ENCODE measurements at places on chromosomes 3 and 15.

DNA sequence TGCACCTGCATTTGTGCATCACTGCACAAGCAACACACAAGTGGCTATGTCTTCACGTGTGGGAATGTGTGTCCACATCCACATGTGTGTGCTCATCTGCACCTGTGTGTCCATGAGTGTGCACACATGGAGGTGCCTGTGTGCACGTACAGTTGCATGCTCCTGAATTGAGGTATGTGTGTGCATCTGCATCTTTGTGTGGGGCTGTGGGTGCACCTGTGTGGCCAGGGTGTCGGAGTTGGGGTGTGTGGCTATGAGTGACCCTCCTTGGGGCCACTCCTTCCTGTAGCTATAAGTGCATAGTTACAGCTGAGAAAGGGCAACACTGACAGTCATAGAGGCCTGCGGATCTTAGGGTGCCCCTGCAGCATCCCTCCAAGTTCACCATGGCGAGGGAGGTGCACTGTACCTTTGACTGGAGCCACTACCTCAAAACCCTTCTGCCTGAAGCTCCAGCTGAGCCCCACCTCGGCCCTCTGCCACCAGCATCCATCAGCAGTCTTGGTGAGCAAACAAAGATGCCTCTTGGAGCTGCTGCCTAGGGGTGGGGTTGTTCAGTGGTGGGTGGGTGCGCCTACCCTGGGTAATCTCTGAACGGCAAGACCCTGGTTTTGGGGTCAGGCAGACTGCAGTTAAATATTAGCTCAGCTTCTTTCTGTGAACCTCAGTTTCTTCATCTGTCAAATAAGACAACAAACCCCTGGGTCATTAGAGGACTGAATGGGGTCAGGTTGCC lies 5.2 kb upstream of the HHATL start:
- no peak for DNase-seq

- DNase-seq: no peak
These were observed 27.9 kb downstream of the EHD4 start for GRCh38 chr15:41944313-41944940.

DNA sequence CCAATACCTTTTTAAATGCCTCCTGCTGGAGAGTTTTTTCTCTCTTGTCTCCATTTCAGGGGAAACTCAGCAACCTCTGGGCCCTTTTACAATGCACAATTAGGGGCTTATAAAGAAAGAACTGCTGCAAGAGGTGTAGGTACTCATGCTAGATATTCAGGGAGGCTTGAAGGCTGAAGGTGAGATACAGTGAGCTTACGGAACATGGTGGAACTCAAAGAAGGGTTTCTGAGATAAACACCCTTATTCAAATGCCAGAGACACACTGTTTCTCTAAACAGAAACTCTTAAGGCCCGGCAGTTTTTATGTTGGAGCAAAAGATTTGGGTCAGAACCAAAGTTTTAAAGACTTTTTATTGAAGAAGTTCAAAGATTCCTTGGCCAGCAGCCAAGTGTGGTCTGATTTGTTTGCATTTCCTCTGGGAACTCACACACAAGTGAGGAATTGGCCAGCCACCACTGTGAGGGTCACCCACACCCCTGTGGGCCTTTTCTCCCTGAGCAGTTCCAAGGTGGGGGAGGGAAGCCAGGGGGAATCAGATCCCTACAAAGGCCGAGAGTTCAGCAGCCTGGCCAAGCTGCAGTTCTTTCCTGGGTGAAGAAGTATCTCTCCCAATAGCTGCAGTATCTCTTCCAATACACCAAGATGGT lies 47.8 kb downstream of the TNFAIP8L3 start:
- no peak for DNase-seq

DNA sequence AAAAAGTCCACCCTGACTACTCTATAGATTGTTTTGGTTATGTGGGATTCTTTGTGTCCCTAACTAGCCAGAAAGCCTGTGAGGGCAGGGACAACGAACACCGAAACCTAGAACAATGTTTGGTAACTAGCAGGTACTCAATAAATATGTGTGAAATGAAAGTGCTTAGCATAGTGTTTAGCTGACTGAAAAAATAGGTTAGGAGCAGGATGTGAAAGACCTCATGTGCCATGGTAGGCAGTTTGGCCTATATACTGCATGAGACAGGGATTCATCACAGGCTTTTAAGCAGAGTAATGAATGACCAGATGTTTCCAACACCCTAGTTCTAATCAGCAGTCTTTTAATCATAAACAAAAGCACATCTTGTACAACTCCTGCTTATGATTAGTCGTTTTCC lies 64.2 kb downstream of the MYO5A start:
- no peak for DNase-seq

- no peak for DNase-seq
These were observed 513.9 kb downstream of the TBL1XR1 start for GRCh38 chr3:176683382-176683781.

DNA sequence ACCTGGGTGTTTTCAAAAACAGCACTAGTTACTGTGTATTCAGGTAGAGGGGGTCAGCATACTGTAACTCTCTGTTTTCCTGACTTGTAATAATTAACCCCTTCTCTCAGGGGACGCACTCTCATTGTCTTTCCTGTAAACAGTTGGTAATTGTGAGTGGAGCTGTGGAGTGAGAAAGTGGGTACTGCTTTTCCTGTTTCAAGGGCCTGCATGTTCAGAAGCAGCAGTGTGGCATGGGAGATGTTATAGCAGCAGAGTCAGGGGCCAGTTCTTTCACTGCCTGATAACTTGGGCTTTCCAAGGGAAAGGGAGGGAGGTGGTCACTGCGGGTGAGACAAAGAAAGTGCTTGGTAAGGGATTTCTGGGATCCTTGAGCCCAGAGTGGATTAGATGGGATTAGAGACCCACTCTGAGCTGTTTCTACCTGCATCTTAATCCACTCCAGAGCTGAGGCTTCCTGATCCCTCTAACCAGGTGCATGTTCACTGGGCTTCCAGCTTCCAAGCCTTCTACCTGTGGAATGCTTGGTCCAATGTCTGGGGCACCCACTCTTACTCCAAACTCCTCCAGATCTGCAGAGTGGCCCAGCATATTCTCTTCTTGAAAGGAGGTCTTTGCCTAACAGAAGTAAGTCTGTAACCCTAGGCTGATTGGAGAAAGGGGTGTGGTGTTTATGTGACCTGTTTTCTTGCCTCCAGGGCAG lies 105.2 kb downstream of the RPLP1 start:
- no peak for DNase-seq

- no peak for DNase-seq
These were observed 180.9 kb downstream of the GAP43 start for GRCh38 chr3:115804200-115804599.
